ENCODE measurements at places on chromosomes 12 and 14.

- no peak for DNase-seq
These were observed 52.0 kb upstream of the PSMA6 start for GRCh38 chr14:35240231-35240630.

DNA sequence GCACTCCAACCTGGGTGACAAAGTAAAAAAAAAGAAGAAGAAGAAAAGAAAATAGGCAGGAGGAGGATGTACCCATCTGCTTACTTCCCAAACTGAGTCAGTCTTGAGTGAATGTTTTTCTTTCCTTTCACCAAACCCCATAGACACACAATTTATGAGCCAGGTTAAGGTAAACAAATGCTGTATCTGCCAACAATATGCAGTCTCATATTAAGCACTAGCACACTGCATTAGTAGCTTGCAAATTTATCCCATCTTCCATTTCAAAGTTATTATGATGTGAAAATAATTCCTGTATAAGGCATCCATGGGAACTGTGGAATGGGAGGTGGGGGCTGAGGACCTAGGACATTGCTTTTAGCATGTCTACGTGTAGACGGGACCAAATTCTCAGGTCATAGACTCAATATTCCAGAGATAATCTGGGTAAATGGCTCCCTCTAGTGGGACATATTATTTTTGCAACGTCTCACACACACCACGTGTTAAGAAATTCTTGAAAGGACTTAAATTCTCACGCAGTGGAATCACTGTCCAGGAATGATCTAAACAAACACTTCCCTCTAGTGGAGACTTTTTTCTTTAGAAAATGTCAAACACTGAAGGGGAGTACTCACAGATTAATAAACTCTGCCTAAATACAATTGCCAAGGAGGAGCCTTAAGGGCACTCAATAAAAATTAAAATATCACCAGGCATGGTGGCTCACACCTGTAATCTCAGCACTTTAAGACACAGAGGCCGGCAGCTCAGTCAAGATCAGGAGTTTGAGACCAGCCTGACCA, 17.1 kb upstream of the OR10P1 start:
- peak; percentile 85 for DNase-seq

GRCh38 chr12:47020211-47020821, 59.1 kb upstream of the PCED1B start:
- no peak for DNase-seq

GRCh38 chr14:67963960-67964812, 144.6 kb downstream of the RAD51B start:
- no peak for DNase-seq

DNA sequence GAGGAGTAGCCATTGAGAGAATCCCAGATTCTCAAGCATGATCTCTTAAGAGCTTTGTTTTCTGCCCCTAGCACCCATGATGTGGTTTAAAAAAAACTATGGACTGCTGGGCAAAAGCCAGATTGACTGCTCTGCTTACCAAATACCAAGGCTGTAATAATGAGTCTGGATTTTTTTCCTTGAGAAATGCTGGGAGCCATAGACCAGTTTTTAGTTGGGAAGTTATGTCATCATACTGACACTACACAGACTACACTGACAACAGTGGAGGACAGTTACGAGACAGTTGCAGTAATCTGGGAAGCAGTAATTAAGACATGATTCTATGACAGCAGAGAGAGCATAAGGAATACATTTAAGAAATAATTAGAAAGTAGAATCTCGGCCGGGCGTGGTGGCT, 35.8 kb downstream of the SPATA7 start:
- DNase-seq = no peak

DNA sequence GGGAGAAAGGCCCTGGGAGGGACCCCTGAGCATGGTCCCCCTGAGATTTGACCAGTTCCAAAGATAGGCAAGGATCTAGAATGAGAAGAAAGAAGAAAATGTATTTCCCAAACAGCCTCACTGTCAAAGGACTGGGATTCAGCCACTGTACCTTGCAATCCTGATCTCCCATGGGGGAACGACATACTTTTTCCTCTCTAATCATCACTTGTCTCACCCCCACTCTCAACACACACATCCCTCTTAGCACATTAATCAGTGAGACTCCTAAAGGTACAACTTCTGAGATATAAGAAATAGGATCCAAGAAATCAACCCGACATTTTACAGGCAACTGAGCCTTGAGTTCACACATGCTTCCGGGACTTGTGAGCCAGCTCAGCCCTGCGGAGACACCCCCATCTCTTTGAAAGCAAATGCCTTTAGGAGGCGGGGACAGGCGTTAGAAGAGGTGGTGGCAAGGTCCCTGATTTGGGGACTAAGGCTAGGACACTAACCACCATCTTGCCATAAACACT, 1.4 kb downstream of the MAP3K9 start:
- no peak for DNase-seq

GRCh38 chr12:104557488-104558195, 100.9 kb downstream of the CHST11 start:
- DNase-seq = no peak
